Spleen (tissue), 13 donors: ENCODE measurements at places on chromosomes 11 and 22. TPM values are rescaled to one million over a fixed set of nuclear protein-coding genes. Genes with fewer than 3 reads are reported as not detected.

DNA sequence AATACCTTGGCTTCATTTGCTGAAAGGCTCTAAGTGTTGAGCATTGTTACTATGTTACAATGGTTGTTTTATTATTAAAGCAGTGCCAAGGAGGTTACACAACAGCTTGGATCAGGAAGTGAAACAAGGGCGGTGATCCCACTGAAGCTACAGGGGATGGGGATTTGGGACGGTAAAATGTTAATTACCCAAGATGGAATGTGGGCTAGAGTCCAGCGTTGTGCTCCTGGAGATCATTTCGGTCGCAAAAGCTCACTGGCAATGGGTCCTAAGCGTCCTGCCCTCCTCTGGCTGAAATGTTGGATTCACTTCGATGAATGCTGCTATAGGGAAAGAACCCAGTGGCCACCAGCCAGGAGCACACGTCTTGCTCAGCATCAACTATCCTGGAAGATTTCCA lies 48.3 kb downstream of the FAM83F start:
- no peak overlapping the region for H3K4me3 ChIP-seq
- no peak for DNase-seq
- no peaks in the 10 kb centered on the region for H3K27me3 ChIP-seq

- H3K36me3 ChIP-seq: no peaks in the 10 kb centered on the region
- DNase-seq: no peak
- H3K4me3 ChIP-seq: no peak overlapping the region
- no peak overlapping the region for H3K27ac ChIP-seq
- no peaks in the 10 kb centered on the region for H3K27me3 ChIP-seq
- H3K4me1 ChIP-seq: no peaks in the 10 kb centered on the region
Measured at GRCh38 chr11:83317757-83318690, 31.9 kb upstream of the CCDC90B start.

DNA sequence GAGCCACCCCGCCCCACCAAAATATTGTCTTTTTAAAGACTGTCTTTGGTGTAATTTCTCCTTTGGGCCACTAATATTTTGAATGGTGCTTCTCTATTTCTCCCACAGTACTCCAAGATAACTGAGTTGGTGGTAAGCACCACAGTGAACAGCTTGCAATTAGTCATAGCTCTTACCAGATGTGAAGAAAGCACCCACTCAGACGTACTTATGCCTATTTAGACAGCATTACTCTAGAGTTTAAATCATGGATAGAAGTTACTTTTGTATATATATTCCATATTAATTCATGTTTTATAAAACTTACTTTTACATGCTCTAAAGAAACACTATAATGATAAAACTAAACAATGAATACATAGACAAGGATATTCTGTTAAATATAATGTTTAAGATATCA lies 12.7 kb downstream of the ANO3 start:
- no peaks in the 10 kb centered on the region for H3K4me1 ChIP-seq
- no peaks in the 10 kb centered on the region for H3K36me3 ChIP-seq
- H3K4me3 ChIP-seq: no peak overlapping the region

DNA sequence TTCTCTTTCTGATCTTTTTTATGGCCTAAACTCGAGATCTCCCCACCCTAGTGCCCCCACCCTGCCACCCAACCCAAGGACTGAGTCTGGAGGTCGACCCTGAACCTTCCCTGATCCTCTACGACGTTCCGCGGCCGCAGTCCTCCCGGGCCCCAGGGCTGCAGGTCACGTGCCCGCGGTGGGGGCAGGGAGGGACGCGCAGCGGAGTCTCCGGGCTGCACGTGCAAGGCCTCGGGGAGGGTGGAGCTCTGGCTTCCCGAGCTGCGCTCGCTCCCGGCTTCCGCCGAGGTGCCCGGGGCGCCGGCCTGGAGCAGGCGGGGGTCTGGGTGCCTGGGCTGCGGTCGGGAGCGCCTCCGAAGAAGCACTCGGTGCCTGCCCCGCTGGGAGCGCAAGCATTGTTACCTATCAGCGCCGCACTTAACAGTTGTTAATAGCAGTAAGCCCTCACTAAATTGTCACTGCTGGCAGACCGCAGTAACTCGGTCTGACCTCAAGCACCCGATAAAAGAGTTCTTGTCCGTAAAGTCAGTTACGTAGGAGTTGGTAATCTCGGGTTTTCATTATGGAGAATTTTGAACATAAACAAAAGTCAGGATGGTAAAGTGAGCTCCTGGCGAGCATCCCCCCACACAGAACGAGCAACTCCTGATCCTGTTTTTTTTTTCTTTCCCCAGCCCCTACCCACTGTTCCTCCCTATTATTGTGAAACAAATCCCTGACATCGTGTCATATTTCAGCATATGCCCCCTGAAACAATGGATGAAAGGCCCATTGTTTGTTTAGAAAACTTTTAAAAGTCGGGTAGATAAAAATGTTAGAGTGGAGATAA lies 69.7 kb upstream of the EP300 start:
- no peaks in the 10 kb centered on the region for H3K36me3 ChIP-seq
- H3K27ac ChIP-seq: peak overlapping the region; percentile 99
- H3K4me1 ChIP-seq: peaks cover 6% of the 10 kb centered on the region
- H3K4me3 ChIP-seq: peak overlapping the region; percentile 62
- H3K27me3 ChIP-seq: no peaks in the 10 kb centered on the region

DNA sequence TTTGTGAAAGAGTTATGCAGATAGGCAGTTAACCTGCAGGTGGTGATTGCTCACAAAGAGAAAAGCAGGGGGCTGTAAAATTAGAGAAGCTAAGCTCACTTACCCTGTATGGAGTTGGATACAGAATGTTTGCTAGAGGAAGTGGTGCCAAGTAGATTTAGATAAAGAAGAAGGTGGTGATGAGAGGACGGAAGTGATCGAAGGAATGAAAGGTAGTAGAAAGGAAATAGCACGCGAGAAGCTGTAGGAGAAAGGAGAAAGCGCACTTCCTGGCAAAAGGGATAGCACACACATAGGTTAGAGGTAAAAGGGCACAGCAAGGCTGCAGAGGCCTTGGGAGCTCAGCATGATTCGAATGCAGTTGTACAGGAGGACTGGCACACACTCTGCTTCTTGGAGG lies 87.3 kb upstream of the CTSC start:
- no peaks in the 10 kb centered on the region for H3K27me3 ChIP-seq
- no peaks in the 10 kb centered on the region for H3K36me3 ChIP-seq
- peaks cover 6% of the 10 kb centered on the region for H3K4me1 ChIP-seq
- no peak for DNase-seq

DNA sequence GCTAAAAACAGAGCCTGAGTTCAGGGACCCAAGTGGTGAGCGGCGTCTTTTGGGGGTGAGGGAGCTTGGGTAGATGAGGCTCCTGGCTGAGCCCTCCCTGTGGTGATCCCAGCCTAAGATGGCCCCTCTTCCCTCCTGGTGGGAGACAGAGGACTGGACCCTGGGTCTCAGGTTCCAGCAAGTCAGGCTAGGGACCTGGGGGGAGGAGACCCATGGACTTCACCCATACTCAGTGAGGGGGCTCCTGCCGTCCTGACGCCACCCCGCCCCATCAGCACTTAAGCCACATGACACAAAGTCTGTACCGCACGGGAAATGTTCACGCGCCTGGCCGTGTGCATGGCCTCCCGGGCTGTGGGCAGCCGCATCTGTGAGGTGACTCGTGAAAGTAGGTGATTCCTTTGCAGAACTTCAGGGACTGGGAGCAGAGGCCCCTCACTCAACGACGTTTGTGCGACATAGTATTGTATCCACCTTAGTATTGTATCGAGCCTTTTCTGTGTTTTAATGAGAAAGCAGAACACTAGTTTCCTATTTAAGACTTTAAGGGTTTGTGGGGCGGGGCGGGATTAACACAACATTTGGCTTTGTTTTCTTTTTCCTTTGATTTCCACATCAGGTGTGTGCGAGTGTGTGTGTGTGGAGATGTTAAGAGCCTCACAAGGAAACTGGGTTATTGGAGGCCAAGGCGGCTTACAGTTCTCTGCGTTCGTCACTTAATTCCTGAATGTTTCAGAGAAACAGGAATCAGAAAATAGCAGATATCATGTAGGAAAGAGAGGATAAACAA lies 18.4 kb upstream of the TMEM191C start:
- H3K4me3 ChIP-seq: no peak overlapping the region
- H3K4me1 ChIP-seq: no peaks in the 10 kb centered on the region
- H3K36me3 ChIP-seq: peaks cover 46% of the 10 kb centered on the region
- no peaks in the 10 kb centered on the region for H3K27me3 ChIP-seq

- H3K4me1 ChIP-seq: peaks cover 30% of the 10 kb centered on the region
- no peaks in the 10 kb centered on the region for H3K36me3 ChIP-seq
- H3K4me3 ChIP-seq: no peak overlapping the region
- no peak for DNase-seq
- H3K27ac ChIP-seq: peak overlapping the region; percentile 37
Measured at GRCh38 chr11:121337740-121338272, 45.2 kb downstream of the SC5D start.

- H3K27ac ChIP-seq: no peak overlapping the region
- no peak overlapping the region for H3K4me3 ChIP-seq
- no peak for DNase-seq
- no peaks in the 10 kb centered on the region for H3K27me3 ChIP-seq
- no peaks in the 10 kb centered on the region for H3K36me3 ChIP-seq
- H3K4me1 ChIP-seq: no peaks in the 10 kb centered on the region
Measured at GRCh38 chr11:85822814-85823213, 11.9 kb upstream of the SYTL2 start.

DNA sequence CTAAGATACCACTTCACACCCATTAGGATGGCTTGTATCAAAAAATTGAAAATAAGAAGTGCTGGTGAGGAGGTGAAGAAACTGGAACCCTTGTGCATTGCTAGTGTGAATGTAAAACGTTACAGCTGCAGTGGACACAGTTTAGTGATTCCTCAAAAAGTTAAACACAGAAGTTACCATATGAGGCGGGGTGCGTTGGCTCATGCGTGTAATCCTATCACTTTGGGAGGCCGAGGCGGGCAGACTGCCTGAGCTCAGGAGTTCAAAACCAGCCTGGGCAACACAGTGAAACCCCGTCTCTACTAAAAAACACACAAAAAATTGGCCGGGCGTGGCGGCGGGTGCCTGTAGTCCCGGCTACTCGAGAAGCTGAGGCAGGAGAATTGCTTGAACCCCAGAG lies 43.5 kb downstream of the SGSM3 start:
- H3K27ac ChIP-seq: peak overlapping the region; percentile 54
- H3K36me3 ChIP-seq: peaks cover 63% of the 10 kb centered on the region
- H3K4me3 ChIP-seq: no peak overlapping the region
- DNase-seq: peak; percentile 79
- H3K4me1 ChIP-seq: peaks cover 84% of the 10 kb centered on the region

GRCh38 chr11:19868281-19868821 lies 155.7 kb downstream of the NAV2 start:
- DNase-seq: no peak
- H3K27ac ChIP-seq: no peak overlapping the region
- H3K27me3 ChIP-seq: no peaks in the 10 kb centered on the region

DNA sequence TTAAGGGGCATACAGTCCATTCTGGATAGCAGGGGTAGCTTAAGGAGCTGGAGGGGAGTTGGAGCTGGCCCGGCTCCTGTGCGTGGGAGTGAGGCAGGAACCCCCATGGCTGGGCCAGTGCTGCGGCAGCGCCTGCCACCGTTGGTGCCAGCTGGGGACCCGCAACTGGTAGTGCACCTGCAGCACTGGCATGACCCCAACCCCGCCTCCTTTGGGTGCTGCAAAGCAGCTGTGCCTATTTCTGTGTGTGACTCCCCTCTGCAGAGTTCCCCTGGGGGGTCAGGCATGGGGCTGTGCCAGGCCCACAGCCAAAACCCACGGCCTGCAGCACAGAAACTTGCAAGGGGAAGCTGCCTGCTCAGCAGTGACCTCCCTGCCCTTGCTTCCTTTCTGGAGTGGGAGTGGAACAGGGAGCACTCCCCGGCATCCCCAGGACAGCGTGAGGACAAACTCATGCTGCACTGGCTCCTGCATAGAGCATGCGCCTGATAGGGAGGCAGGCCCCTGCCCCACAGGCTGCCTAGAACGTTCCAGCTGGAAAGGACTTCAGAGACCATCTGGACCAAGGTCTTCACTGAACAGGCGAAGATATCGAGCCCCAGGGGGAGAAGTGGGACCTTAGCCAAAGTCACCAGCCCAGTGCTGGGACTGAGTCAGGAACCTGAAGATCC lies 26.2 kb upstream of the RAB1B start:
- no peaks in the 10 kb centered on the region for H3K27me3 ChIP-seq
- H3K27ac ChIP-seq: peak overlapping the region; percentile 0
- H3K36me3 ChIP-seq: peaks cover 69% of the 10 kb centered on the region
- peaks cover 20% of the 10 kb centered on the region for H3K4me1 ChIP-seq
- no peak for DNase-seq
- no peak overlapping the region for H3K4me3 ChIP-seq

GRCh38 chr11:114256176-114256966 lies 39.8 kb upstream of the NNMT start:
- no peaks in the 10 kb centered on the region for H3K36me3 ChIP-seq
- no peaks in the 10 kb centered on the region for H3K27me3 ChIP-seq
- H3K4me1 ChIP-seq: peaks cover 45% of the 10 kb centered on the region

Gene ARHGAP8
- total RNA-seq: 13.8 TPM

Gene FXYD2
- 20.0 TPM for total RNA-seq

Gene OR10D3
- not detected for total RNA-seq

Gene CD3G
- 26.9 TPM for total RNA-seq

Gene OR10W1
- not detected for total RNA-seq

Gene PRAME
- total RNA-seq: not detected

Gene CREB3L1
- total RNA-seq: 8.9 TPM
